ENCODE measurements at places on chromosomes 4 and X.

DNA sequence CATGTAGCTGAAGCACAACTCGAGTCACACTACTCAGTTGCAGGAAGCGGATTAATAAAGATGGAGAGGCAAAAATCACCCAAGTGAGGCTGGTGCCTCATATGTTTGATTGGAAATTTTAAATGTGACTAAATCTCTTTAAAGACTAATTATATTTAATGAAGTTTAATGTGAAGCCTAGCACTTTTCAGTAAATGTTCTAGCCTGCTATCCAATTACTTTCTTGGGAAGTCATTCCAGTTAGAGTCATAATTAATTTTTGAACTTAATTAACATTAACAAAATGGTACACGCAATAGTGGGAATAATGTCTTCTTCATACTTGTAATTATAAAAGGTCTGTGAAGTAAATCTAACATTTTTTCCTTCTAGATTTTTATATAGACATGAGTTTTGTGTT is 20.6 kb downstream of the F11 start:
- DNase-seq = no peak

- DNase-seq = no peak
Observed at GRCh38 chrX:39602195-39602594, 495.6 kb downstream of the BCOR start.

DNA sequence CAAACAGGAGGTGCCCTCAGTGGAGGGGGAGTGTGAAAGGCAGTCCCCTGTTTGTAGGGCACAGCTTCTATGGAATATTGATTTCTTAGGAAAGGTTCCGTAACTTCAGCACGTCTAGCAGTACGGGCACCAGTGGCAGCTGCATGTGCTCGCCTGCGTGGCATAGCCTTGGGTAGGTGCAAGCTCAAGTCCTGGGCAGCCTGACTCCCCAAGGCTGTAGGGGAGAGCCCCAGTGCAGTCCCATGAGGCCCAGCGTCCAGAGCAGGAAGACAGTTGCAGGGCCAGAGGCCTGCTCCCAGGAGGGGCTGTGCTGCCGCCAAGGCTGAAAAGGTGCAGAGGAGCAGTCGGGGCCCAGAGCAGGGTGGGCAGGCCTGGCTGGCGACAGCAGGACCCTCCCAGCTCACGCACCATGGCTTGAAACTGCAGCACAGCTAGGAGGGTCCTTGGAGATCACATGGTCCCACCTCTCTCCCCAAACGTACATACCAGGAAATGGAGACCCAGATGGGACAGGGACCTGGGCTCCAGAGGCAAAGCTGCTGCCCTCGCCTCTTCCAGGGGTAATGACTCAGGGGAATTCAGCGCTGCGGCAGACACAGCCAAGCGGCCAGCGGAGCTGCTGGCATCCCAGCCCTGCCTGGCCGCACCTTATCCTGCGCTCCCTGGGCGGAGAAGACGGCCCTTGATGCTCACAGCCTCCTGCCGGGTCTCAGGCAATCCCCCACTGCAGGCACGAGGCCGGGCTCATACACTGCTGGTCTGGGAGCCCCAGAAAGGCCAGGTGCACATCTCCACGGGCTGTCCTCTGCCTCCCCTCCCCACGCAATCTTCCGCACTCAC is 6.0 kb upstream of the DUSP9 start:
- no peak for DNase-seq

DNA sequence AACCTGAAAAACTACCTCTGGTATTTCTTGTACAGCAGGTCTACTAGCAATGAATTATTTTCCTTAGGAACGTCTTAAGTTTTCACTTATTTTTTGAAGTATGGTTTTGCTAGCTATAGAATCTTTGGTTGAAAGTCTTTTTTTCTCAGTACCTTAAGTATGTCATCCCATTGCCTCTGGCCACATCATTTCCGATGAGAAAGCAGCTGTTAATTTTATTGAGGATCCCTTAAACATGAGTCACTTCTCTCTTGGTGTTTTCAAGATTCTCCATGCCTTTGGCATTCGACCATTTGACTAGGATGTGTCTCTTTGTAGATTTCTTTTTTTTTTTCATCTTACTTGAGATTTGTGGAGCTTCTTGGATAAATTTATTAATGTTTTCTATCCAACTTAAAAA is 803.8 kb upstream of the AMOT start:
- DNase-seq = no peak

DNA sequence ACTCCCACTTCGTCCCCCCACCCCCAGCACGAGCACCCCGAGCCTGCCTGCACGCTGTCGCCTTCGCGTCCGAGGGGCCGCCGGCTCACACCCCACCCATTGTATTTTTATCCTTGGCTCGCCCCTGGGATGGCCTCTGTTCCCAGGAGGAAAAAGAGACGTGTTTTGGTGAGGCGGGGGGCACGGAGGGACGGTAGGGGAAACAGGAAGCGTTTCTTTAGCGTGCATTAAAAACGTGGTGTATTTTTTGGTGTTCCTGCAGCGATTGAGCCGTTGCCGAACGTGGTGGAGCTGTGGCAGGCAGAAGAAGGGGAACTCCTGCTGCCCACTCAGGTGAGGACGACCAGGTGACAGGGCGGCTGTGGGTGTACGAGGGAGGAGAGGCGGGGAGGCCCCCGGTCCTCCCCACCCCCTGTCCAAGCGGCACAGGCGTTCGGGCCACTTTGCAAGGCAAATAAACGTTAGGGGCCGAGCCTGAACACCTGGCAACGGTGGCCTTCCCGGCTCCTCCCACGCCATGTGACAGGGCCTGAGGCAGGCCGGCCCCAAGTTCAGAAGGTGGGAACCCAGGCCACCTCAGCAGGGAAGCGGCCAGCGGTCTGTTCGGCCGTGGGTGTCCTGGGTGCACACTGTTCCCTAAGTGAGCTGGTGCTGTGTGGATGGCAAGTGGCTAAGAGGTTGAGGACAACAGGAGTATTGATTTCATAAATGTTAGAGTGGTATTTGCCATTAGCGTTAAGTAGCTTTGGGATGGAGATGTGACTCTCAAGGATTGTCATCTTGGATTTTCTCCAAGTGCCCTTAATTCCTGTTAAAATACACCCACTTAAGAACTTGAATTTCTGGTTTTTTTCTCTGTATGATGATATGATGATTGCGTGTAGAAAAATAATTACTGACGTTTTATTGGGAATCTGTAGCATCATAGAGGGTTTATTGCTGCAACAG is 1.1 kb downstream of the TMEM131L start:
- no peak for DNase-seq

GRCh38 chrX:105116486-105116885 is 104.0 kb downstream of the TEX13A start:
- no peak for DNase-seq

GRCh38 chrX:69603566-69604194 is 12.2 kb upstream of the EDA start:
- DNase-seq = no peak

- no peak for DNase-seq
Observed at GRCh38 chrX:95318882-95319281, 1365.8 kb upstream of the DIAPH2 start.

GRCh38 chr4:185165605-185166063 is 22.6 kb downstream of the SLC25A4 start:
- no peak for DNase-seq

GRCh38 chrX:107577933-107578332 is 50.4 kb upstream of the PRPS1 start:
- DNase-seq = no peak

All from kidney capillary endothelial cell (primary cell).